GM23248 (cell line): ENCODE measurements at places on chromosomes 6 and 20.

DNA sequence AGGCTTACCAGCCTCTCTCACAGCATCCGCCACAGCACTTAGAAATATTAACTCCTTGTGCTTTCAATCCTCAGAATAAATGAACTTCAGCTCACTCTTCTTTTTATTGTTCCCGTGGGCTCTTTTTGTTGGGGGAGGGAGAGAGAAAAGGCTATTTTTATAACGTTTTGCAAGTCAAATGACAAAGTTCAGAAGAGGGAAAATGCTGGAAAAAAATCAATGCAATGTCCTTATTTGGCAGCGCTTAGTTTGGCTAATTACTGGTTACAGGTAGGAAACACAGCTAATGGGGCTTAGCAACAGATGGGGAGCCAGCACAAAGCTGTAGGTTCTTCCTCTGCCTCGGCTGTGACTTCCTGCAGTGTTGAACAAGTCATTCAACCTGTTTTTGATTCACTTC is 1067.0 kb upstream of the MAP3K7 start:
- DNase-seq, result no peak

- DNase-seq, result peak; percentile 73
Measured at GRCh38 chr6:16511040-16511660, 250.1 kb downstream of the ATXN1 start.

DNA sequence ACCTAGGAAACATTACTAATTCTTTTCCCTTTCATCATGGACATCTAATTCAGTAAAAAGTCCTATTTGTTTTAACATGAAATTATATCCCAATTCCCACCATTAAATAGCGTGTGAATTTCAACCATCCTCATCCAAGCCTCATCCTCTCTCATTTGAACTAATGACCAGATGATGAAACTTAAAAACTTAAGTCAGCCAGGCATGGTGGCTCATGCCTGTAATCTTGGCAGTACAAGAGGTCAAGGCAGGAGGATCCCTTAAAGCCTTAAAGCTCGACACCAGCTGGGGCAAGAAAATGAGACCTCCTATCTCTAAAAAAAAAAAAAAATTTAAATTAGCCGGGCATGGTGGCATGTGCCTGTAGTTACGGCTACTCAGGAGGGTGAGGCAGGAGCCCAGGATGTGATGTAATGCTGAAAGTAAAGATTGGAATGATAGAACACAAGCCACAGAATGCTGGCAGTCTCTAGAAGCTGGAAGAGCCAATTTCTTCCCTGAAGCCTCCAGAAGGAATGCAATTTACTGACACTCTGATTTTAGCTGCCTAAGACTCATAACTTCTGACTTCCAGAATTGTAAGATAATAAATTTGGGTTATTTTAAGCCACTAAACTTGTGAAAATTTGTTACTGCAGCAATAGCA is 27.1 kb upstream of the HAO1 start:
- peak; percentile 87 for DNase-seq

- DNase-seq, result peak; percentile 75
Measured at GRCh38 chr6:39980839-39981580, 46.7 kb upstream of the MOCS1 start.

DNA sequence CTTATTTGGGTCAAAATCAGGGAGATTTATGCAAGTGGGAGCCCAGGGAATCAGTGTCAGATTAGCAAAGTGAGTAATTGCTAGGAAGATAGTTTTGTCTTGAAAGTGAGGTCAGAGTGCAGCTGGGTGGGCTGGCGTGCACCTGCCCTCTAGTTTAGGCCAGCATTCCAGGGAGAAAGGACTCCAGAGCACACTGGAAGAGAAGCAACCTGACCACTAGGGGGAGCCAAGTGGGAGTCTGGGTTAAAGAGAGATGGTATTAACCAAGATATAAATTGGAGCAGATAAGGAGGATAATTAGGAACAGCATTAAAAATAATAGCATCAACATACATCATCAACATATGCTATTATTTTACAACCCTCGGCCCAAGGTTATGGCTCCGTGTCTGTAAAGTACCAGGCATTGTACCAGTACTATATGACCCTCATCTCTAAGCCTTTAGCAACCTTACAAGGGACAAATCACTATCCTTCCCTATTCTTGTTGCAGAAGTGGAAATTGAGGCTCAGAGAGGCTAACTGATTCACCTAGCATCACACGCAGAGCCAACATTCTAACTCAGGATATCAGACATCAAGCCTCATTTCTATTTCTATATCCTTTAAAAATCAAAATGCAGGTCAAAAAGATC is 57.8 kb downstream of the SLC2A10 start:
- peak; percentile 62 for DNase-seq

DNA sequence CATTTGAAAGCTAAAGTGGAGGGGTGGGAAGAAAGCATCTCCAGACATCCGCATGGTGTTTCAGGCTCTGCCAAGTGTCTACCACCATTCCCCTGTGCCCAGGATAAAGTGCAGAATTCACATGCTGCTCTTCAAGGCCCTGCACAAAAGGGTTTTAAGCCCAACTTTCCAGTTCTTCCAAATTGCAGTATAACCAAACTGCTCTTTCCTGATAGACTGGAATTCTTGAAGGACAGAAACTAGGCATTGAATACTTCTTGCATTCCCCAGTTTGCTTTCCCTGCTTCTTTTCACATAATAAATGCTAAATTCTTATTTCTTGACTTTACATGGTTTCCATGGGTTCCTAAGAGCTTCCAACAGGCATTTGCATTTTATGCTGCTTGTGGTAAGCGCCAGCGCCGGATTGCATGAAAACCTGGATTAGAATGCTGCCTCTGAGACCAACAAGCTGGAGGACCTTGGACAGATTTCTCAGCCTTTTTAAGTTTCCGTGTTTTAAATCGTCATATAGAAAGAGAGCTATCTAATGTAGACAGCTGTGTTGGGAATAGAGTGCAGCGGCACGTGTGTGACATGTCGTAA is 7.9 kb downstream of the SOX4 start:
- DNase-seq, result no peak

DNA sequence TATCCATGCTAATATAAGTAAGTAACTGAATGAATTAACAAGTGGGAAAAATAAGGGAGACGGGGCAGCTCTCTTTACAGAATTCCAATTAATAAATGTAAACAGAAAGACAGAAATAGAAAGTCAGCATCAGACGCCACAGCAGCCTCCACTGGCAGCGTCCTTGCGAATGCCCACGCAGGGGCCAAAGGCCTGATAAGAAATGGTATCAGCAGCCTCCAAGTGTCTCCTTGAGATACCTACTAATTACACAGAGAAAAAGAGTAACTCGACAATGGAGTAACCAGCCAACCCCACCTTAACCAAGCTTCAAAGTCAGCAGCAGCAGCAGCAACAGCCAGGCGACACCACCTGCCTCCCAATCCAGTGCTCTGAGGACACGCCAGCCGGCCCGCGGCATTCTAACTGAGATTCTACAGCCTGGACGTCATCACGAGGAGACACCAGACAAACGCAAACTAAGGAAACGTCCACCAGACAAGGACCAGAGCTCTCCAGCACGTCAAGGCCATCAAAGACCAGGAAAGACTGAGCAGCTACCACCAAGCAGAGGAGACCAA is 78.8 kb downstream of the TAF4 start:
- no peak for DNase-seq

- peak; percentile 98 for DNase-seq
Measured at GRCh38 chr6:152380993-152381898, 255.9 kb downstream of the SYNE1 start.

- DNase-seq, result peak; percentile 87
Measured at GRCh38 chr6:157235600-157236039, 87.7 kb downstream of the TMEM242 start.

- DNase-seq, result peak; percentile 83
Measured at GRCh38 chr6:106511288-106512047, 117.8 kb downstream of the RTN4IP1 start.

DNA sequence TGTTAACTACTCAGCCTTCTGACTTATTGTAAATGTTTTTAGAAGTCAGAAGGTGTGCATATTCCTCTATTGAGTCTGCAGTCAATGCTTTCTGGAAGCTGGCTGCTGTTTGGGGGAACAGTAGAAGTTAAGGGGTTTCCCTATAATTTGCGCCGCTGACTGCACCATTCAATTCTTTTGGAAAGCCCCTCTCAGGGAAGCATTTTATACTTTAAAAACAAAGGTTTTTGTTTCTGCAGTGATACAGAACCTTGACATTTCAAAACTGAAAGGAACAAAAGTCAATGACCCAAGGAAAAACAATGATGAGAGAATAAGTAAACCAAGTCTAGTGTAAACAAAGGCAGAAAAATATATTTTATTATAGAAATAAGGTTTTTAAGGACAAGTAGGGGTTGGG is 120.8 kb upstream of the TNFAIP3 start:
- DNase-seq, result no peak

DNA sequence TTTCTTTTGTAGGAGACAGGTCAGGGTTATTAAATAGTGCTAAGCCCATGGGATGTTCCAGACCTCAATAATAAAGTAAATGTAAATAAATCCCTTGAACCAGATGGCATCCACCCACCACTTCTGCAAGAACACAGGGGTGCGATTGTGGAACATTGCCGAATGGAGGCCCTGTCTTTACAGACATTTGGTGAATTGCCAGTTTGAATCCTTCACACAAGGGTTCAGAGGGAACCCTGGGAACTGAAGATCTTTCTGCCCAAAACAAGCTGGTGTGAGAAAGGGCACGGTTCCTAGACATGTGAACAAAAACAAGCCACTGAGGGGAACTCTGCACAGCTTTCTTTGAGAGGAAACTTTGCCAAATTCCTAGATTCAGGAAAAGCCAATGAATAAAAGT is 30.2 kb upstream of the RNF8 start:
- DNase-seq, result peak; percentile 21

DNA sequence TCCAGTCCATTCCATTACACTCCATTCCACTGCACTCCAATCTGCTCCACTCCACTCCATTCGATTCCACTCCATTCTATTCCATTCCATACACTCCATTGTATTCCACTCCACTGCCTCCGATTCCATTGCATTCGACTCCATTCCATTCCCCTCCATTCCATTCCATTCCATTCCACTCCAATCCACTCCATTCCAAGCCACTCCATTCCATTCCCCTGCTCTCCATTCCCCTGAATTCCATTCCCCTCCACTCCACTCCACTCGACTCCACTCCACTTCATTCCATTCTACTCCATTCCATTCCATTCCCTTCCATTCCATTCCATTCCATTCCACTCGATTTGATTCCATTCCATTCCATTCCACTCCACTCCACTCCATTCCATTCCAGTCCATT is 25.7 kb upstream of the DEFB125 start:
- DNase-seq, result no peak

GRCh38 chr6:51049983-51050877 is 231.6 kb downstream of the TFAP2B start:
- no peak for DNase-seq

- DNase-seq, result no peak
Measured at GRCh38 chr6:75494290-75494689, 690 bp upstream of the FILIP1 start.

GRCh38 chr20:37945091-37945547 is 42.2 kb downstream of the VSTM2L start:
- no peak for DNase-seq

DNA sequence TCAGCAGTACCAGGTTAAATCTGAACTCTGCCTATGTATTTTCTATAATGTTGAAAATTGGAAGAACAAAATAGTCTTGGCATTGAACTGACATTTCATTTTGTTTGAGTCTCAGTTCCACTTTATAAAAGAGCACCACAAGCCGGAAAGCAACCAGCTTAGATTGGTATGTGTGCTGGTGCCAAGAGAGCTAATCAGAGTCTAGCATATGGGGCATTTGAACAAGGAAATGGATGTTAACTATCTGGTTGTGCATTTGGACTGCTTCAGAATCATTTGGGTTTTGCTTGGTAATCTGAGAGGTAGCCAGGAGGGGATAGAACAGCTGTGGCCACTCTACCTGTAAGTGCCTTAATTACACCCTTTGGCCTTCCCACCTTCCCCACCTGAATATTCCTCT is 184.8 kb downstream of the GRIK2 start:
- DNase-seq, result no peak

GRCh38 chr6:38310061-38310460 is 329.7 kb downstream of the BTBD9 start:
- no peak for DNase-seq

GRCh38 chr20:50089787-50090177 is 23.2 kb downstream of the UBE2V1 start:
- no peak for DNase-seq

GRCh38 chr20:9532069-9532838 is 17.9 kb downstream of the LAMP5 start:
- no peak for DNase-seq

DNA sequence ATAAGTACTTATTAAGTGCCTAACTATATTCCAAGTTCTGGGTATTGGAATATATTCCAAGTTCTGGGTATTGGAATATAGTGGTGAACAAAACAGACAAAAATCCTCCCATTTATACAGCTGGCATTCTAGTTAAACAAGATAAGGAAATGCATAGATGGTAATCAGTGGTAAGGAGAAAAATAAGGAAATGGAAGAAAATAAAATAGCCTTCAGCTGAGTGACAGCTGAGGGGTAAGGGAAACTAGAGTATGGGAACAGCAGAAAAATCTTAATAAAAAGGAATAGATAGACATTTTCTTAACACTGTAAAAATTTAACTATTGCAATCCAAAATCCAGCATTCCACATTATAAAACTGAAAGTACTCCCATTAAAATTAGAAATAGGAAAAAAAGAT is 17.2 kb upstream of the WFDC10A start:
- DNase-seq, result no peak

GRCh38 chr6:139161817-139162284 is 27.0 kb downstream of the HECA start:
- DNase-seq, result peak; percentile 25

- no peak for DNase-seq
Measured at GRCh38 chr6:157291356-157291755, 32.0 kb downstream of the TMEM242 start.

- no peak for DNase-seq
Measured at GRCh38 chr6:63730311-63730710, 94.7 kb downstream of the PHF3 start.

- no peak for DNase-seq
Measured at GRCh38 chr6:17877196-17877894, 110.1 kb downstream of the KIF13A start.

DNA sequence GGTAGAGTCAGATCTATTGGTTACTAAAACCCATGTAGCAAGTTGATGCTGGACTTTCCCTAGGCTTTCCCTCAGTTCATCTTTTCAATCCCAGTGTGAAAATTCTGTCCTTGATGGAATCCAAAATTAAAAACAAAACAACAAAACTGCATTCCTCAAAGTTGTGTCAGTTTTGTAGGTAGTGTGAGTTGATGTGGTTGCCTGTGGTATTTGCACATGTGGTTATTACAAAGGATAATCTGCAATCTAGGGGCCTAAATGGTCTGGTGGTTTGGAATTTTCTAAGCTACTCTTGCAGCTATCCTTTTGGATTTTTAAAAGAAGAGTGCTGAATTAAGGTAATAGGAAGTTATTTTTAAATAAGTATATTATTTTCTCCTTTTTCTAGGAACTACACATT is 132.2 kb upstream of the SCGN start:
- peak; percentile 18 for DNase-seq
